ENCODE measurements at places on chromosomes 6 and 20.

- DNase-seq = no peak
- peaks cover 69% of the 10 kb centered on the region for H3K36me3 ChIP-seq
- no peaks in the 10 kb centered on the region for H3K27me3 ChIP-seq
- no peak overlapping the region for H3K27ac ChIP-seq
These were observed 35.7 kb upstream of the PLCG1 start for GRCh38 chr20:41101660-41102059.

DNA sequence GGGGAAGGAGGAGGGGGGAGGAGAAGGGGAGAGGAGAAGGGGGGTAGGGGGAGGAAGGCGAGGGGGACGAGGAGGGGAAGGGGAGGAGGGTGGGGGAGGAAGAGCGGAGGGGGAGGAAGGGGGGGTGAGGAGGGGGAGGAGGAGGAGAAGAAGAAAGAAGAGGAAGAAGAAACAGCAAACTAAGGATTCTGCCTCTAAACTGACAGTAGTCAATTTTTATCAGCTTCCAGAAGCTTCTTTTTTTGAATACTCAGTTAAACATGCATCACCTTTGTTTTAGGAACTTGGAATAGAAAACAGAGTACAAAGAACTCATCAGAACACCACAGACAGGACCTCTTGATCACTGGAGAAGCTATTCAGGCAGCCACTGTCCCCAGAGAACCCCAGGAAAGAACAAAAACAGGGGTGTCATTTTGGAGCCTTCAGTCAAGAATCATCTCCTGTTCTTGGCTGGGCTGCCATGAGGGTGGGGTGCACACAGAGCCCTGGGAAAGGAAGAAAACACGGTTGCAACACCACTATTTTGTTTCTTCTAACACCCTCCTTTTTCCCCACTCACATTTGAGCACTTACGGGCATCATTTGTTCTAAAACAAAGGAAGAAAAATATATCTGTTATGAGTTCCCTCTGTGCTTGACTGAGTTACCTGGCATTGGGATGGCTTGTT is 67.4 kb downstream of the TMEM170B start:
- DNase-seq = no peak
- H3K27ac ChIP-seq = no peak overlapping the region
- H3K4me3 ChIP-seq = no peak overlapping the region
- H3K4me1 ChIP-seq = peaks cover 6% of the 10 kb centered on the region
- H3K36me3 ChIP-seq = peaks cover 2% of the 10 kb centered on the region

- no peak overlapping the region for H3K27ac ChIP-seq
- no peak overlapping the region for H3K4me3 ChIP-seq
- no peaks in the 10 kb centered on the region for H3K27me3 ChIP-seq
- DNase-seq = no peak
- no peaks in the 10 kb centered on the region for H3K4me1 ChIP-seq
These were observed 60.1 kb downstream of the SESN1 start for GRCh38 chr6:109034526-109034925.

GRCh38 chr20:38864662-38865061 is 59.2 kb downstream of the PPP1R16B start:
- H3K4me1 ChIP-seq = no peaks in the 10 kb centered on the region
- no peaks in the 10 kb centered on the region for H3K27me3 ChIP-seq

DNA sequence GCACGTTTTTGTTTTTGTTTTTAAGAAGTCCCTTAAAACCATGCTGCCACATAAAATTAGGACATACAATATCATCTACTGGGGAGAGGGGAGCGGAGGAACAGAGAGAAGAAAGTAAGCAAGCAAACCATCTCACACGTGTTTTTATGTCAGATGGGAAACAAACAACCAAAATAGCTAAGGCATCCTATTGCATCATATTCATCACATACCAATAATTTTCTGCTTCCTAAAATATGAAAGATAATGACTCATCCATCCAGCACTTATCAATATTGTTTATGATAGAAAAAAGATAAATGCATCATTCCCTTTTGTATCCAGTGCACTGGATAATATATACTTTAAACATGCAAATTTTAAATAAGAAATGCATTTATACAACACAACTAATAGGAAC is 329.6 kb downstream of the RNGTT start:
- no peak for DNase-seq
- no peaks in the 10 kb centered on the region for H3K27me3 ChIP-seq
- no peaks in the 10 kb centered on the region for H3K4me1 ChIP-seq
- no peaks in the 10 kb centered on the region for H3K36me3 ChIP-seq
- H3K4me3 ChIP-seq = no peak overlapping the region

GRCh38 chr6:129440691-129441090 is 269.3 kb downstream of the ARHGAP18 start:
- no peaks in the 10 kb centered on the region for H3K36me3 ChIP-seq
- peak overlapping the region; percentile 24 for H3K4me3 ChIP-seq
- H3K27me3 ChIP-seq = no peaks in the 10 kb centered on the region
- H3K27ac ChIP-seq = no peak overlapping the region

All from H9 (cell line).